ENCODE measurements at places on chromosomes 3 and 15. TPM values are rescaled to one million over a fixed set of nuclear protein-coding genes. Genes with fewer than 3 reads are reported as not detected.

The P2RY14 gene
- total RNA-seq: 8.3 TPM

- H3K27me3 ChIP-seq: no peaks in the 10 kb centered on the region
- peak; percentile 94 for DNase-seq
These were observed 4.0 kb downstream of the CCDC51 start for GRCh38 chr3:48435774-48436476.

GRCh38 chr3:178436773-178437172, 99.5 kb upstream of the KCNMB2 start:
- no peaks in the 10 kb centered on the region for H3K36me3 ChIP-seq
- no peak overlapping the region for H3K27ac ChIP-seq
- no peak overlapping the region for H3K4me3 ChIP-seq
- H3K27me3 ChIP-seq: no peaks in the 10 kb centered on the region
- no peak for DNase-seq

- peaks cover 52% of the 10 kb centered on the region for H3K4me1 ChIP-seq
- DNase-seq: no peak
- H3K27me3 ChIP-seq: no peaks in the 10 kb centered on the region
- peak overlapping the region; percentile 26 for H3K27ac ChIP-seq
- no peaks in the 10 kb centered on the region for H3K36me3 ChIP-seq
These were observed 275.9 kb upstream of the TBL1XR1 start for GRCh38 chr3:177473184-177473583.

Measured in sigmoid colon (tissue), 7 donors.